ENCODE measurements at places on chromosomes 5 and 9.

- DNase-seq, result no peak
These were observed 6.4 kb downstream of the GABRA6 start for GRCh38 chr5:161691911-161692310.

GRCh38 chr5:98504505-98504904 lies 269.0 kb upstream of the RGMB start:
- DNase-seq, result no peak

DNA sequence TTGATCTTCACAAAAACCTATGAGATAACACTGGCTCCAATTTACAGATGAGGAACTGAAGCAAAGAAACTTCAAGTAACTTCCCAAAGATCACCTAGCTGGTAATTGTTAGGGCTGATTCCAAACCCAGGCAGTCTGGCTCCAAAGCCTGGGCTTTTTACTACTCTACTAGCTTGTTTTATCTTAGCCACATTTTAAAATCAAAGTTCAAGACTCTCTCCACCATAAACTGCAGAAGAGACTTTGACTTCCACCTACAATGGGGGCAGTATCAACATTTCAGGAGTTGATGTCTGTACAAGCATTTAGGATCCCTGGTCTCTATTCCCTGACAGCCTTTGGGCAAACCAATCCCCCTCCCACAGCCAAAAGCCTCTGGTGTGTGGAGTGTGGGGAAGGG lies 33.8 kb downstream of the LHFPL2 start:
- DNase-seq, result no peak

DNA sequence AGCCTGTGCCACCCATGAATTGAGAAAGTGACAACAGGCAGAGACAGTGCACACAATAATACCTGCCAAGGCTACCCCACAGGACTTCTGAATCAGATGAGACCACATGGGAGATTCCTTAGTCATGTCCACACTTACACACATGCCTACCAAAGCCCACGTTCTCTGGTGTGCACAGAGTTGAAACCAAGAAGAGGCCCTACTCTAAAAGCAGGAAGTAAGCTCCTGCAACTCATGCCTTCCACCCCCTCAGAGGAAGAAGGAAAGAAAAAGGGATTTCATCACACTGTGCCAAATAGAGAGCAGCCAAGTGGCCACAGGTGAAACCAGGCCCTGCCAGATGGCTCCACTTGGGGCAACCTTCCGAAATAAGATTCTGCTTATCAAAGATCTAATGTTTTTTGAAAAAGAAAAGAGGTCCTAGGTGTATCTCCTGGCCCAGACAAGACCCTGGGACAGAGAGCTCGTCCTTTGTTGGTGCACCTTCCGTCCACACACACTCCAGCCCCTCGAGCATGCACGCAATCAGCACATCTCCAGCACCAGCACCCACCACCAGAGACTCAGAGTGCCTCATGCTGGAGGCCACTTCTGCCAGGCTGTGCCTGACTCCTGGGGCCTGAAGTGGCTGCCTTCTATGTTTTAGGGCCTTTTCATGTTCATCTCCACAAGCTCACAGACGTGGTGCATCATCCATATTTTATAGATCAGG lies 114.6 kb upstream of the SPOCK1 start:
- peak; percentile 43 for DNase-seq

GRCh38 chr5:158234323-158235158 lies 375.6 kb upstream of the CLINT1 start:
- DNase-seq, result peak; percentile 23

- DNase-seq, result no peak
These were observed 323.0 kb upstream of the IRX4 start for GRCh38 chr5:2205596-2206226.

DNA sequence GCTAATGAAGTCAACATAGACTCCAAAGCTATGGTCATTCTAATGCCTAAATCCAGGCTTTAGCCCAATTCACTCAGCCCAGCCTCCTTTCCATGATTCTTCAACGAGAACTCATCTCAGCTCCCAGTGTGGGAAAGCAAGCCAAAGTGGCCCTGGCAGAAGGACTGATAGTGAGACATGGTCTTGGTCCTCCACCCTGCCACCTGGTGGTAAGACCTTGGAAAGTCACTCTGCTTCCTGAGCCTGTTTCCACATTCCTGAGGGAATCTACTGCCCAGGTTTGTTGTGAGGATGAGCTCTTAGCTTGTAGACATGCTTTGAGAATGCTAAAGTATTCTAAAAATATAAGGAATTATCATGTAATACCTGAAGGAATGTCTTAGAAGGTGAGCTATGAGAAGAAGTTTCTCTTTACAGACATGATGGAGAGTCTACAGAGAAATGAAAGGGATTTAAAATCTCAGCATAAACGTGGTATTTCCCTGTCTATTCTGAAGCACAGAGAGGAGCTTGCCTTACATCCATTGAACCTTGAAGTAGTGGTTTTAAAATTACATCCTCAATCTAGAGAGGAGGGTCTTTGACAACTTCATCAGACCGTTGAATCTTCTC lies 173.5 kb downstream of the TRIM32 start:
- peak; percentile 14 for DNase-seq

GRCh38 chr9:88174324-88174723 lies 36.0 kb upstream of the SPATA31C2 start:
- DNase-seq, result no peak

Measured in foreskin fibroblast (primary cell).